Lower lobe of right lung (tissue), 2 donors: ENCODE measurements at places on chromosomes 4 and X. TPM values are rescaled to one million over a fixed set of nuclear protein-coding genes. Genes with fewer than 3 reads are reported as not detected.

CFAP47 gene
- total RNA-seq, result 4.1 TPM

CYBB gene
- 420 TPM for total RNA-seq

MAGEA2 gene
- total RNA-seq, result not detected

CETN2 gene
- 33.2 TPM for total RNA-seq

ZAR1 gene
- not detected for total RNA-seq

PCDH11X gene
- total RNA-seq, result 0.18 TPM

CNGA1 gene
- 0.53 TPM for total RNA-seq

PIN4 gene
- 9.8 TPM for total RNA-seq

COL4A5 gene
- 26.0 TPM for total RNA-seq

DNA sequence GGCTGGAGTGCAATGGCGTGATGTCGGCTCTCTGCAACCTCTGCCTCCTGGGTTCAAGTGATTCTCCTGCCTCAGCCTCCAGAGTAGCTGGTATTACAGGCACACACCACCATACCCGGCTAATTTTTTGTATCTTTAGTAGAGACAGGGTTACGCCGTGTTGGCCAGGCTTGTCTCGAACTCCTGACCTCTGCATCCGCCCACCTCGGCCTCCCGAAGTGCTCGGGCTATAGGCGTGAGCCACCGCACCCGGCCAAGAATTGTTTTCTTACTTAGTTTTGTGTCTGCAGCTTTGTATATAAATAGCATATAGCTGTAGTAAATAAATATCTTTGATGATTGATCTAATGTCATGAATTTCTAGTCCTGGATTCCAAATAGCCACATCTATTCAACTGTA lies 81.1 kb downstream of the IL1RAPL1 start:
- H3K27ac ChIP-seq, result no peak overlapping the region
- no peaks in the 10 kb centered on the region for H3K36me3 ChIP-seq
- no peak overlapping the region for H3K4me3 ChIP-seq
- no peaks in the 10 kb centered on the region for H3K27me3 ChIP-seq

DNA sequence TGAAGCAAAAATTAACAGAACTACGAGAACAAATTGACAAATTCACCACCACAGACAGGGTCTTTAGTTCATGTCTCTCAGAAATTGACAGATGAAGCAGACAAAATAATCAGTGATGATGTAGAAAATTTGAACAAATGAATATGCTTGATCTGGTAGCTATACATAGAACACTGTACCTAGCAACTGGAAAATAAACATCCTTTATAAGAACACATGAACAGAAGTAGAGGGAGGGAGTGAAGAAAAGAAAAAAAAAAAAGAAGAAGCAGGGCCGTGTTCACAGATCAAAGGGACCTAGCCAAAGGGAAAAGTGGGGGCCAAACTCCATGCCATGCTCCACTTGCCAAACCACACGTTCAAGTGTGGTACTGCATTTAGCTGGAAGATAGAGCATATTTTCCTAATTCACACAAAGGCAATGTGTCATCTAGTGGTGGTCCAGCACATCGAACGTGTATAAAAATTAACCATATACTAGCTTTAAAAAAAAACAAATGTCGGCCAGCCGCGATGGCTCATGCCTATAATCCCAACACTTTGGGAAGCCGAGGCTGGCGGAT lies 5.6 kb upstream of the THOC2 start:
- no peak overlapping the region for H3K4me3 ChIP-seq
- no peaks in the 10 kb centered on the region for H3K36me3 ChIP-seq
- H3K4me1 ChIP-seq, result no peaks in the 10 kb centered on the region
- no peak for DNase-seq

DNA sequence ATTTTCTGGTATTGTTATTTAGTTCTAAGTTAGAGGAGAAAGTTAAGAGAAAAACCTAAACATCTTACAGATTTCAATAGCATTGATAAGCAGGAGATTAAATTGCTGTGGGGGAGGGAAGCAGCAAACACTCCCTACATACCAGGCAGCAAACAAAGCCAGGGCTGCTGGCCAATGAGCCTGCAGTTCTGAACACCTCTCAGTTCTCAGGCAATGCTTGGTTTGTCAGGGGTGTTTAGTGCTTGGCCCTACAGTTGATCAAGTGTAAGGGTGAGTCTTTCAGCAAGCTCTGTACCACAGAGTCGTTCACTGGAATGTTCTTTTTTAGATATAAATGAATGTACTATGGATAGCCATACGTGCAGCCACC lies 38.6 kb downstream of the EGFL6 start:
- no peak for DNase-seq
- no peak overlapping the region for H3K27ac ChIP-seq

DNA sequence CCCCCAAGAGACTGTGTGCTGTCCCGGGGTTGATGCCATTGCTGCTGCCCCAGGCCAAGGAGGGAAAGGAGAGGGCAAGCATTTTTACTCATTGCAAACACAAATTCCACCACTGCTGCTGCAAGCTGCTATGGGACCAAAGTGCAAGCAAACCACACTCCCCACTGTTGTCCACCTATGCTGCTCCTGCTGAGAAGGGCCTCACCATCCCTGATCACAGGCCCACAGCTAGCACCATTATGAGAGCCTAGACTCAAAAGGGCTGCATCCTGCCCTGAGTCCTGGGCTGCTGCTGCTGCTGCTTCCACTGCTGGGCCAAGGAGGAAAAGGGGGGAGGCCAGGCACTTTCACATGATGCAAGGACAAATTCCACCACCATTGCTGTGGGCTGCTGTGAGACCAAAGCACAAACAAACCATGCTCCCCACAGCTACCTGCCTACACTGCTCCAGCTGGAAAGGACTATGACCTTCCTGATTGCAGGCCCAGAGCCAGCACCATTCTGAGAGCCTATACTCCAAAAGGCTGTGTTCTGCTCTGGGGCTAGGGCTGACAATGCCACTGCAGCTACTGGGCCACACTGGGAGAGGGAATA lies 218.2 kb upstream of the ZCCHC13 start:
- no peaks in the 10 kb centered on the region for H3K27me3 ChIP-seq
- H3K27ac ChIP-seq, result no peak overlapping the region
- DNase-seq, result no peak
- no peaks in the 10 kb centered on the region for H3K4me1 ChIP-seq
- no peaks in the 10 kb centered on the region for H3K36me3 ChIP-seq
- no peak overlapping the region for H3K4me3 ChIP-seq

DNA sequence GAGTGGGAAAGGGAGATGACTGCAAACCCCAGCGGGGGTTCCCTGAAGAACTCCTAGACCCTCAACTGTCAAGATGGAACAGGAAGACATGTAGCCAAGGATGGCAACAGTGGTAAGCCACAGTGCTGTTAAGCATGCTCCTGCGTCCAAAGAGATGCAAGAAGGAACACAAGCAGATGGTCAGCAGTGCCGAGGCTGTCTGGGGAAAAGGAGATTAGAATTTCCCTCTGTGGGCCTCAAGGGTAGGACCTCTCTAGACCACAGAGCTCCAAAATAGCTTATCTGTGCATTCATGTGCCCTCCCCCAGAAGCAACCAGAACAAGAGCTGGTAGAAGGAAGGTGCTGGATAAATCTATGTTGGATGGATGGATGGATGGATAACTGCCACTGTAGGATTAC lies 82.0 kb upstream of the CPEB2 start:
- no peak overlapping the region for H3K4me3 ChIP-seq
- H3K27me3 ChIP-seq, result no peaks in the 10 kb centered on the region
- DNase-seq, result no peak
- H3K4me1 ChIP-seq, result no peaks in the 10 kb centered on the region
- no peak overlapping the region for H3K27ac ChIP-seq

GRCh38 chr4:111228874-111229273 lies 606.0 kb upstream of the PITX2 start:
- no peak overlapping the region for H3K27ac ChIP-seq
- no peaks in the 10 kb centered on the region for H3K27me3 ChIP-seq
- no peak overlapping the region for H3K4me3 ChIP-seq
- DNase-seq, result no peak
- H3K36me3 ChIP-seq, result no peaks in the 10 kb centered on the region
- no peaks in the 10 kb centered on the region for H3K4me1 ChIP-seq

GRCh38 chr4:62274782-62275181 lies 1074.7 kb downstream of the ADGRL3 start:
- no peak overlapping the region for H3K4me3 ChIP-seq
- no peaks in the 10 kb centered on the region for H3K36me3 ChIP-seq
- no peak for DNase-seq
- H3K27me3 ChIP-seq, result no peaks in the 10 kb centered on the region
- H3K4me1 ChIP-seq, result no peaks in the 10 kb centered on the region

DNA sequence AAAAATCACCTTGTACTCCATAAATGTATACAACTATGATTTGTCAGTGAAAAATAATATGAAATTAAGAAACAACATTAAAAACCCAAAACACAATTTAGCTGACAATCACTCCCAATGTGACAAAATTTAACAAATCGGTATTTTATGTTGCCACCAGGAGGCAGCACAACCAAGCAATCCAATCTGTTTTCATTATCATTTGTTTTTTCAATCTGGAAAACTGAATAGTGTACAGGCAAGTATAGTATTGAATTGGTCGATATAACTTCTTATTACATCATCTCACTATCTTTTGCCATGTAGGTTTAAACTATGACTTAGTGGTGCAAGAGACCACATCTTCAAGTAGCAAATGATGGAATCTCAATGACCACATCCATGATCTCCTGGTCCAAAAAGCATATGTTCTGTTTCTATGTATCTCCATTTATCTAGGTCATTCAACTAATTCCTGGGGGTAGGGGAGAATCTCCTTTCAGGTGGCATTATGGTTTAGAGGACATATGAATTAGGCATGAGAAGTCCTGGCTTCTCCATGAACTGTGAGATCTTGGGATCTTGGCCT lies 112.9 kb upstream of the AGA start:
- no peaks in the 10 kb centered on the region for H3K36me3 ChIP-seq
- H3K27ac ChIP-seq, result no peak overlapping the region
- no peak overlapping the region for H3K4me3 ChIP-seq
- no peaks in the 10 kb centered on the region for H3K4me1 ChIP-seq
- no peak for DNase-seq
- H3K27me3 ChIP-seq, result no peaks in the 10 kb centered on the region

DNA sequence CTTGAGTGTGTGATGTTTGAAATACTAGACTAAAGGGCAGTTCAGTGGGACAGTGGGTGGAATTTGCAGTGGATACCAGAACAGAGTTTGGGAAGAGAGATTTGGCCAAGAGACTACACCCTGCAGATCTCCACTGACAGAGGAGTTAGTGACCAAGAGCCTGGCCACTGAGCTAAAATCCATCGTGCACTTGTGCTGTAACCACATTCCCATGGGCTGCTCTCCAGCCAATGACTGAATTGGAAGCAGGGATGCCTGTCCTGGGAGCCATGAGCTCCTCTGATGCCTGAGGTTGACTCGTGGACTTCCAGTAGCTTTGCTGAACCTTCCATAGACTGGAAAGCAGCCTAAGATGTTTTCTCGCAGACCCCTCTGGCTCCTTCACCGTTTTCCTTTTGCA lies 296.1 kb downstream of the TRIML1 start:
- H3K4me1 ChIP-seq, result no peaks in the 10 kb centered on the region
- H3K27me3 ChIP-seq, result no peaks in the 10 kb centered on the region
- H3K4me3 ChIP-seq, result no peak overlapping the region
- H3K27ac ChIP-seq, result no peak overlapping the region
- H3K36me3 ChIP-seq, result no peaks in the 10 kb centered on the region
- DNase-seq, result no peak

DNA sequence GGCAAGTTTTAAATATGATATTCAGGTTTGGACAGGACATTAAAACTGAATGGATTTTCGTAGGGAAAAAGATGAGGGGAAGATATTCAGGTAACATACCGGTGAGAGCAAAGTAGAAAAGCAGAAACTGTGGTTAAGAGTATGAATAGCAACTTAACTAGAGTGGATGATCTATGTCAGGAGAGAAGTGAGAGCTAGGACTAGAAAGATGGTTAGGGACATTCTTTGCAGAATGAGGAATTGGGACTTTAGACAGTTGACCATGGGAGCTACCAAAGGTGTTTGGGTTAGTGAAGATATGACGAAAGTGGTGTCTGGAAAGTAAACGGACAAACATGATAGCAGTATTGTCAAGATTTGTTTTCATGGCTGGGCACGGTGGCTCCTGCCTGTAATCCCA lies 45.2 kb downstream of the ANXA5 start:
- DNase-seq, result no peak
- H3K36me3 ChIP-seq, result no peaks in the 10 kb centered on the region
- H3K4me1 ChIP-seq, result no peaks in the 10 kb centered on the region
- no peaks in the 10 kb centered on the region for H3K27me3 ChIP-seq
- H3K4me3 ChIP-seq, result no peak overlapping the region

- H3K4me1 ChIP-seq, result peaks cover 69% of the 10 kb centered on the region
- H3K36me3 ChIP-seq, result peaks cover 48% of the 10 kb centered on the region
- H3K4me3 ChIP-seq, result no peak overlapping the region
- DNase-seq, result no peak
Observed at GRCh38 chr4:76194325-76194724, 19.3 kb downstream of the SCARB2 start.

DNA sequence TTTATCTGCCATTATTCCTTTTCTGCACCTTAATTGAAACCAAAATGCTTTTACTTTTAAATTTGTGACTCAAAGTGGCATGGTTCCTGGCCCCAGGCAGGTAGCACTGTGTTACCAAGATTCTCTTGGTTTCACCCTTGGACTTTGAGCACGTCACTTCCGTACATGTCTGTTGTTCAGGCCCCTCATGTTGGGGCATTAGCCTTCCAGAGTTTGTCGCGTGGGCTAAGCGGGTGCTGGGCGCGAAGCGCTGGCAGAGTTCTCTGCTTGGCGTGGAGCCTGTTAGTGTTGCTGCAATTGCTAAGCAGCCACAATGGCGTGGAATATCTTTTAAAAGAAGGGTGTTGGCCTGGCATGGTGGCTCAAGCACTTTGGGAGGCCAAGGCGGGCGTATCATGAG lies 14.0 kb upstream of the TADA2B start:
- no peaks in the 10 kb centered on the region for H3K27me3 ChIP-seq
- peaks cover 73% of the 10 kb centered on the region for H3K36me3 ChIP-seq
- no peak overlapping the region for H3K4me3 ChIP-seq
- no peak for DNase-seq

DNA sequence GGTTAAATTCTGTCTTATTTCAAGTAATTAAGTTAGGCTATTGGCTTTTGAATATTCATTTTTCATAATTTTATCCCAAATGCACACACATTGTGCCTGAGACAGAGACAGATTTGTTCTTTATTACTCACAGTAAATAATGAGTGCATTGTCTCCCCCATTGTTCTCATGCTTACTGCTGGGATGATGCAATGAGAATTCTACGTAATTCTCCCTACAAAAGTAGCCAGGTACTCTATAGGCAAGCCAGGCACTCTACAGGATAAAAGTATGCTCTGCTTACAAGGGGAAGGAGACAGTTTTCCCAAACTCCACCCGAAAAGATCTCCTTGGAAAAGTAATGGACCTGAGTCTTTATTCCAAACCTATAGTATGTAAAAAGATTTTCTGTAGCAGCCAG lies 1890.7 kb upstream of the PCDH10 start:
- no peaks in the 10 kb centered on the region for H3K27me3 ChIP-seq
- no peak overlapping the region for H3K4me3 ChIP-seq
- H3K27ac ChIP-seq, result no peak overlapping the region
- H3K4me1 ChIP-seq, result no peaks in the 10 kb centered on the region
- no peaks in the 10 kb centered on the region for H3K36me3 ChIP-seq

GRCh38 chrX:40085714-40086113 lies 12.0 kb downstream of the BCOR start:
- no peaks in the 10 kb centered on the region for H3K36me3 ChIP-seq
- no peak overlapping the region for H3K4me3 ChIP-seq
- peaks cover 59% of the 10 kb centered on the region for H3K4me1 ChIP-seq
- no peak overlapping the region for H3K27ac ChIP-seq
